AG20443 (cell line): ENCODE measurements at places on chromosomes 7 and 10.
A peak's percentile ranks its signal among the peaks of the same experiment; 100 is the strongest.

DNA sequence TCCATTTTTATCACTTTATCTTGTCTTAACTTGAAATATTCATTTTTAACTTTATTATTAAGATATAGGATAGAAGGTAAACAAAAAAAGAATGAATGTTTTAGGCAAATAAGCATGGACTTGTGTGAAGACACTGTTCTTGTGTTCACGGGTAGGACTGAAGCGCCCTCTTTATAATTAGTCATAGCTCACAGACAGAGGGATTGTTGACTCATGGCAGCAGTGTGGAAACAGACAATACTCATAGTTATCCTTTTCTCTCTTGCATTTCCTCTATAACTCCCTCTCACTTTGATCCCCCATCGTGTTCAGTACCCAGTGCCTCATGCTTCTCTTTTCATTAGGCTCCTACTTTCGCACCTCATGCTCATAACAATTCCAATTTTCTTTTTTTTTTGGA lies 731.8 kb downstream of the PHTF2 start:
- DNase-seq, result peak; percentile 71

GRCh38 chr7:33109758-33110238 lies 594 bp upstream of the RP9 start:
- no peak for DNase-seq

GRCh38 chr7:28793381-28794085 lies 164.6 kb downstream of the TRIL start:
- DNase-seq, result no peak

DNA sequence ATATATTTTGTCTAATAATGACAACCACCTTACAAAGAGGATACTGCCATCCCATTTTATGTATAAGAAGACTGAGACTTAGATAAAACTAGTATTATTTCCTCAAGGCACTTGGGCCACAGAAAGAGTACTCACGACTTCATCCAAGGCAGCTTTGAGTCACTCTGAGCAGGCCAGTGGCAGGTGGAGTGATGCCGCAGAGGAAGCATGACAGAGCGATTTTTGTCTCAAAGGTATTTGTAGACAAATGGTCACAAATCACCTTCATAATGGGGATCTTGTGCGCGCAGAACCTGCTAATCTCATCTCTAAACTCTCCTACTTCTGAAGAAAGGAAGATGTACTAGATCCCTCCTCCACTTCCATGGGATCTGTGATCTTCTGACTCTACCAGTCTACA lies 113.2 kb upstream of the NAMPT start:
- DNase-seq, result no peak

GRCh38 chr10:110498982-110499795 lies 1.5 kb downstream of the DUSP5 start:
- peak; percentile 16 for DNase-seq

DNA sequence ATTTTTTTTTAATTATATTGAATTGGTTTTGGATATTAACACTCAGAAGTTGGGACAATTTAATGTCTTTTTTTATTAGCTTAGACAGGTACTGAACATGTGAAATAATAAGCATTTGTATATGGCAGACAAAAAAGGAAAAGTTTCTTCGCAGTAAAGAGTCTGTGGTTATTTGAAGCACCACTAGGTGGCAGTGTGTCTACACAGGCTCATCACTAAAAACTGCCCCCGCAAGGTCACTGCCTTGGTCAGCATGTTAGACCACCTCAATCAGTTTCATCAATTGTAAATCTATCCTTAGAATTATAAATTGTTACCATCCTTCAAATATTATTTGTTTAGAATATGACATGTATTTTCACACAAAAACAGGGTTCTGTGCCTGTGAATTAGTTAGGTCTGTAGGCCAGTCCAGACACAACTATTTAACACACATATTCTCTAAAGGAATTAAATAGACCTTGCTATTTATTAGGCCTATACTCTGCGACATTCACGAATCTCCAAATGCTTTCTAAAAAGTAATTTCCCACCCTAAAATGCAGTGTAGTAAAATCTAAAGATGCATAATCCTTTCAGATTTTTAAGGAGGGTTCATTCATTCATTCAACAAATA lies 17.0 kb downstream of the PNLIPRP3 start:
- peak; percentile 50 for DNase-seq

DNA sequence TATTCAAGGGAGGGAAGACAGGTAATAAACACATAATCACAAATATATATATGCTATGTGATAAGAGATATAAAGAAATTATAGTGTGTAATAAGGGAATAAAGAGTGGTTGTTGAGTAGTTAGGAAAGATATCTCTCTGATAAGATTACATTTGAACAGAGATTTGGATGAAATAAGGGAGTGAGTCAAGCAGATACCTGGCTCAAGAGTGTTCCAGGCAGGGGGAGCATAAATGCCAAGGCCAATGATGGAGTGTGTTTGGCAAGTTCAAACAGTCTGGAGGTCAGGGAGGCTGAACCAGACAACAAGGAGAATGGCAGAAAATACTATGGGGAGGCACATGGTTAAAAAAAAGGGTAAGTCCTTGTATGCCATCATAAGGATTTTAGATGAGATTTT lies 4.8 kb upstream of the GNAI1 start:
- DNase-seq, result no peak

DNA sequence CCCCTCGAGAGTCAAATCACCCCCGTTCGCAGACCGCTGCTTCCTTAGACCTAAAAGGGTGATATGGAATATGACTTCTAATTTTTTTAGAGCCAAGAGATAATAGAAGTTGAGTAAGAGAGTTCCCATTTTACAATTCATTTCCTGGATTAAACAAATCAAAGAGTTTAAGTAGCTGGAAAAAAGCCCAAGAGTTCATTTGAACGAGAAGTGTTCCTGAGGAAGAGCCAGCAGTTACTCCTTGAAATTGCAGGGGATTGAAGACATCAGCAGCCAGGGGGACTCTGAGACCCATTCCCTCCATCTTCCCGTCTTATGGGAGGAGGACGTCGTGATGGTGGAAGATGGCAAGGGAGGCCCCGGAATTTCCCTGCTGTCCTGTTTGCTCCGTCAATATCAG lies 277.0 kb downstream of the WDR11 start:
- no peak for DNase-seq

DNA sequence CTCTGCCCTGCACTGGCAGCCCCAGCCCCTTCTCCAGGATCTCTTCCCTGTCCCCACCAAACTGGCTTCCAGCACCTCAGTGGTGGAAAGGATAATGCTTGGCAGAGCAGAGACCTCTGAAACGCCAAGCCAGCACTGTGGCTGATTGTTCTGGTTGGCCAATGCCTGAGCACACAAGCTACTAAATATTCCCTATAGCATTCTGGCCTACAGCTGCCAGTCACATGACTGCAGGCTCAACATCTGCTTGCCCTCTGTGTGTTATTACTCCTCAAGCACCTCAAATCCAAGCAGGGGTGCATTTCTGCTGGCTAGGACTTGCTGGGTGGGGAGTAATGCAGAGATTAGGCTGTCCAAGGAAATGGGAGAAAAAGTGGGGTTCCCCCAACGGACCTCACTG lies 6.1 kb downstream of the TBATA start:
- DNase-seq, result peak; percentile 18

DNA sequence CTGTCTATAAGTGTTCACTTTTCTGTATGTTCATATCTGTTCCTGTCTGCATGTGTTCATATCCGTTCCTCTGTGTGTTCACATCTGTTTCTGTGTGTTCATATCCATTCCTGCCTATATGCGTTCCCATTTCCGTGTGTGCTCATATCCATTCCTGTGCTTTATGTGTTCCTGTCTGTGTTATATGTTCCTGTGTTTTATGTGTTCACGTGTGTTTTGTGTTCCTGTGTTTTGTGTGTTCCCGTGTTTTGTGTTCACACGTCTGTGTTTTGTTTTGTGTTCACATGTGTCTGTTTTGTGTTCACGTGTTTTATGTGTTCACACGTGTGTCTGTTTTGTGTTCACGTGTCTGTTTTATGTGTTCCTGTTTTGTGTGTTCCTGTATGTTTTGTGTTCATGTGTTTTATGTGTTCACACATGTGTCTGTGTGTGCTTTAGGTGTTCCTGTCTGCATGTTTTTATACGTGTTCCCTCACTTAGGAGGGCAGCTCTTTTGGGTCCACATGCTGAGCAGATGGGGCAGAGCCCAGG lies 42.2 kb upstream of the CNPY1 start:
- DNase-seq, result no peak

GRCh38 chr10:44369854-44370253 lies 15.0 kb downstream of the CXCL12 start:
- peak; percentile 69 for DNase-seq

DNA sequence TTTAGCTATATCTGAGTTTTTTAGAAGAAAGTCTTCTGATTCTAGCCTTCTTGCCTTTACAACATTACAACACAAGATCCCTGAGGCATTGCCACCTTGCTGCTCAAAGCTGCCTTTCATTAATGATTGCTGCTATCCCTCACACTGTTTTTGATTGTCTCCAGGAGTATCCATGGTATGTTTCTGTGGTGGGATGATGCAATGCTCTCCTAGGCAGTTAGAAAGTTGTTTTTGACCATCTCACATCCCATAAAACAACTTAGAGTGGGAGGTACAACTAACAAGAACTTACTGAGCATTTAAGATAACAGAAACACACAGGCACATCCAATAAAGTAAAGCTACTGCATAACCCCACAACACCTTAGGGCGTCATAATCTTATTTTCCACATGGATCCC lies 1156.0 kb upstream of the LRRTM3 start:
- no peak for DNase-seq

DNA sequence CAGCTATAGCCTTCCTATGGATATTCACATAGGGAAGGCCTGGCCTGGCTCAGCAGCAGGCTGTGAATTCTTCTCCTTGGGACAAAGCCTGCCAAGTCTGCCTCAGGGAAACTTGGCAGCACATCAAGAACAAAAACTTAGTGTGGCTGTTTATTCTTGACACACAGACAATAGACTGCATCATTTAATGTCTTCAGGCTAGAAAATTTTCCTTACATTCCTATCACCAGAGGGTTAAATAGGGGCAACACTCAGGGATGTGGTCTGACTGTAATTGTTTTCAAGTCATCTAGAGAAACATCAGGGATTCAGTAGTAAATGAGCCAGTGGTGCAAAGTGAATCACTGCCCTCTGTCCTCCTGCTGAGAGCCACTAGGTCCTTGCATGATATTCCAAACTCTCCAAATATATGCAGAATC lies 137.3 kb downstream of the SEMA3C start:
- peak; percentile 49 for DNase-seq

DNA sequence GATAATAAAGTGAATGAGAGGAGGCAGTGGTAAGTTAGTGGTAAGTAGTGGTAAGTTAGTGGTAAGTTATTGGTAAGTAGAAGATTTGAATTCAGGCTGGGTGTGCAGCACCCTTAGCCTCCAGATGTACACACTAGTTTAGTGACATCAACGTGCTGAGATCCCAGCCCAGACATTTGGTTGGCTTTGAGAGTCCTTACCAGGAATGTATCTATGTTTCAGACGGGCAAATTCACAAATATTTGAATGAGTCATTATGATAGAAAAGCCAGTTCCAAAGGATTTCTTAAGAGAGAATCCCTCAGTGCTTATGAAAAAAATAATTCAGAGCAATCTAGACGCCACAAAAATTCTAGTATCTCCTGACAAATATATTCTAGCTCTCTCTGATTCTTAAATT lies 70.0 kb downstream of the ARL4A start:
- DNase-seq, result peak; percentile 76

DNA sequence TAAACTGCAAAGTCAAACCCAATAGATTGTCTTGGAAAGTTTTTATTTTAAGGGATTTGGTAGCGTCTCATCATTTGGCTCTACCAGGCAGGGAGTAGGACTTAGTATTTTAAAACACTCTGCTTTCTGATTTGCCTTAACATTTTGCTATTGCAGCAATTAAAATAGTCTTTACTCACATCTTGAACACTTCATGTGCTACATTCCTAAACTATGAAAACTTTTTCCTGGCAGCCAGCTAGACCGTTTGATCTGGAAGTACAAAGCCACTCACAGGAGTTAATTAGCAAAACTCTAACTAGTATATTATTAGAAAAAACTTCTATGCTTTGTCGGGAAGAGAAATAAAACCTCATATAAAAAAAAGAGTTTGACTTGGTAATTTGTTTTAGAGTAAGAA lies 111.4 kb downstream of the TFPI2 start:
- no peak for DNase-seq

- DNase-seq, result no peak
Observed at GRCh38 chr7:121796381-121796780, 76.6 kb upstream of the PTPRZ1 start.

DNA sequence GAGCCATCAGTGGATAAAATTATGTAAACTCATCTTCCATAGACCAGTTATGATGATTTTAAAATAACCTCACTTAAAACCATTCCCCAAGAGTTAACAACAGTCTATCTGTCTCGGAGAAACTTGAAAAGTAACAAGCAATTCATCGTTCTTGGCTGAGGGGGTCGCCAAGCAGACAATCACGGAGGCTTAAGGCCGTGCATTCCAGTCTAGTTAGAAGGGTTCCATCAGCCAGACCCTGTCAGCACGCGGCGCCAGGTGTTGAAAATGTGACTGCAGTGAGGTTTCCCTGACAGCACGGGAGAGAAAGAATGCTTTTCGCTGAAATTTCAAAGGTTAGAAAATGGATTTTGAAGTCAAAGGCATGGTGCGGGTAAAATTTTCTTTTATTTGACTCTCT lies 1025.0 kb upstream of the CELF2 start:
- no peak for DNase-seq

GRCh38 chr10:95356-96115 lies 39.7 kb upstream of the ZMYND11 start:
- no peak for DNase-seq

- peak; percentile 90 for DNase-seq
Observed at GRCh38 chr7:132472463-132473120, 103.7 kb downstream of the PLXNA4 start.

- DNase-seq, result no peak
Observed at GRCh38 chr7:96989859-96990317, 15.5 kb upstream of the DLX6 start.

DNA sequence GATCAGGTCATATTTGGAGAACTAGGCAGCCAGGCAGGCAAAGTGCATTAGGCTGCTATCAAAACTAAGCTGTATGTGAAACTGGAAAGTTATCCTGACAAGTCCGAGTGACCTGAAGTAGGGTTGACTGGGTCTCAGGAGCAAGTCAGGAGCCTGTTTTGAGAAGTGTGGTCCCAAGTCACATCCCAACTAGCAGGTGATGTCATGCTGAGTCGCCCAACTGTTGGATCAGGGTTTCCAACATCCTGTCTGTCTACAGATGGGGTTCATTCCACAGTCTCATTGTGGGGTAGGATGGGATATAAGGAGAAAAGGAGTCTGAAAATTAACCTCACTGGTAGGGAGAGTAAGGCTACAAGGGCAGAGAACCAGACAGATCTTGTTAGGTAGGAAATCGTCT lies 27.0 kb downstream of the SLC26A4 start:
- peak; percentile 16 for DNase-seq

GRCh38 chr10:122421742-122422141 lies 32.7 kb upstream of the ARMS2 start:
- DNase-seq, result no peak

DNA sequence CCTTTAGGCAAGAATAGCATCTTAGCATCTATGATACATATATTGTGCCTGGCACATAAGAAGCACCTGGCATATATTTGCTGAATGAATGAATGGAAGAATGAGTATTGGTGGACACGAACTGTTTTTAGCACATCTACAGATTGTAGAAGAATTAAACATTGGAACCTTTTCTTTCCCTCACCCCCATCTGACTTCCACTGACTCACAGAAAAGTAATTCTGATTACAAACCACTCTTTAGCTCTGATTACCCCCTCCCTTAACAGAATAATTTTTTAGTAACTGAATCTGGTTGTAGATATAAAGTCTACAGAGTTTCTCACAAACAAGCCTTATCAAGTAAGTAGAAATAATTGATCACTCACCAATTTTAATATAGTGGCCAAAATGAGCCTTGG lies 31.9 kb downstream of the SLC26A4 start:
- DNase-seq, result peak; percentile 42

- DNase-seq, result no peak
Observed at GRCh38 chr10:35216303-35216905, 89.8 kb downstream of the CREM start.
